ENCODE measurements at places on chromosomes 2 and 18. TPM values are rescaled to one million over a fixed set of nuclear protein-coding genes. Genes with fewer than 3 reads are reported as not detected.

Gene CAPN14
- total RNA-seq: 0.22 TPM

Gene PMAIP1
- 0.75 TPM for total RNA-seq

Gene APCDD1
- 73.2 TPM for total RNA-seq

Gene GCG
- total RNA-seq: not detected

Gene SKA1
- not detected for total RNA-seq

Gene SNORC
- total RNA-seq: 0.30 TPM

Gene SERPINB11
- not detected for total RNA-seq

Gene LYPD6B
- total RNA-seq: not detected

Gene MAL
- total RNA-seq: 7.4 TPM

Gene YWHAQ
- 204 TPM for total RNA-seq

Gene ALPI
- total RNA-seq: not detected

Gene LRP2
- 8.1 TPM for total RNA-seq

Gene POTEE
- 0.16 TPM for total RNA-seq

Gene SPTBN1
- 265 TPM for total RNA-seq

Gene ARID5A
- total RNA-seq: 52.6 TPM

Gene ABCG8
- not detected for total RNA-seq

Gene SGO2
- 1.9 TPM for total RNA-seq

Gene ALLC
- total RNA-seq: not detected

Gene DSG4
- total RNA-seq: not detected

Gene RRM2
- 0.63 TPM for total RNA-seq

Gene POTEC
- total RNA-seq: not detected

Gene UGT1A4
- not detected for total RNA-seq

Gene MC2R
- not detected for total RNA-seq

Gene CAD
- 13.2 TPM for total RNA-seq

Gene REG3A
- not detected for total RNA-seq

Gene ZNF385B
- 23.2 TPM for total RNA-seq

Gene CFAP53
- total RNA-seq: 0.30 TPM

Gene GAREM1
- total RNA-seq: 13.6 TPM

Gene TMEM17
- 0.90 TPM for total RNA-seq

Gene RAX
- not detected for total RNA-seq

Gene VAMP8
- total RNA-seq: 26.1 TPM

Gene PIAS2
- 14.3 TPM for total RNA-seq

Gene HOXD9
- not detected for total RNA-seq

Gene EFR3B
- total RNA-seq: 2.6 TPM

Gene LYG1
- total RNA-seq: not detected

Gene UPP2
- total RNA-seq: not detected

Gene MITD1
- total RNA-seq: 11.8 TPM

Gene IL1A
- total RNA-seq: not detected

Gene INO80B
- total RNA-seq: 14.6 TPM

Gene KCNF1
- 0.94 TPM for total RNA-seq

Gene SALL3
- total RNA-seq: 2.5 TPM
